ENCODE measurements at places on chromosomes 2 and 18.
A peak's percentile ranks its signal among the peaks of the same experiment; 100 is the strongest.

GRCh38 chr2:101124643-101125366, 26.4 kb downstream of the TBC1D8 start:
- no peak for DNase-seq

- DNase-seq, result no peak
Observed at GRCh38 chr18:77230645-77231044, 19.0 kb upstream of the GALR1 start.

DNA sequence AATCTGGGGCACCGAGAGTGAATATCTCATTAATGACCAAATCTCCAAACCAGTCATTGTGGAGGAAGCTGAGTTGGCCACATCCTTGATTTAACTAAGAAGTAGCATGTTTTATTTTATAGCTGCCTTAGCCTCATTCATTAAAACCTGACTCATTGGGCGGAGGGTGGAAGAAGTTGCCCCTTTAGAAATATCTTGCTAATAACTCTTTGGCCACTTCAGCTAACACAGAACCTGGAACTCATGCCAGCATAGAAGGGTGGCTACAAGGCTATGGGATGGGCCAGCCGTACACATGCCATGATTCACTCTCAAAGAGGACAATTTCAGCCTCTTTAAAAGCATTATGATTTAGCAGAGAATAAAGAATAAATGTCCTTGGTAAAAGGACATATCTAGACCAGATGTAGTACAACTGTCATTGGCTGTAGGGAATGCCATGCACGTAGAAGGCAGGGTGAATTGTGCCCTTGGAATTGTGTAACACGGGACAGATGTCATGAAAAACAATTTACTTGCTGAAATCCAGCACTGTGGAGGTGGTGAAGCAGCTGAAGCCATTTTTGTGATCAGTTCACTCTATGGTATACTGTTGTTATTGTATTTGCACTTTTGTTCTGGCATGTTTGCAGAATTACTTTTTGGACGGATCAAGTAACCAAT, 330.0 kb downstream of the PLCL1 start:
- no peak for DNase-seq

GRCh38 chr2:3628241-3628679, 29.7 kb upstream of the ALLC start:
- DNase-seq, result no peak

- no peak for DNase-seq
Observed at GRCh38 chr2:106127776-106128268, 66.3 kb downstream of the UXS1 start.

DNA sequence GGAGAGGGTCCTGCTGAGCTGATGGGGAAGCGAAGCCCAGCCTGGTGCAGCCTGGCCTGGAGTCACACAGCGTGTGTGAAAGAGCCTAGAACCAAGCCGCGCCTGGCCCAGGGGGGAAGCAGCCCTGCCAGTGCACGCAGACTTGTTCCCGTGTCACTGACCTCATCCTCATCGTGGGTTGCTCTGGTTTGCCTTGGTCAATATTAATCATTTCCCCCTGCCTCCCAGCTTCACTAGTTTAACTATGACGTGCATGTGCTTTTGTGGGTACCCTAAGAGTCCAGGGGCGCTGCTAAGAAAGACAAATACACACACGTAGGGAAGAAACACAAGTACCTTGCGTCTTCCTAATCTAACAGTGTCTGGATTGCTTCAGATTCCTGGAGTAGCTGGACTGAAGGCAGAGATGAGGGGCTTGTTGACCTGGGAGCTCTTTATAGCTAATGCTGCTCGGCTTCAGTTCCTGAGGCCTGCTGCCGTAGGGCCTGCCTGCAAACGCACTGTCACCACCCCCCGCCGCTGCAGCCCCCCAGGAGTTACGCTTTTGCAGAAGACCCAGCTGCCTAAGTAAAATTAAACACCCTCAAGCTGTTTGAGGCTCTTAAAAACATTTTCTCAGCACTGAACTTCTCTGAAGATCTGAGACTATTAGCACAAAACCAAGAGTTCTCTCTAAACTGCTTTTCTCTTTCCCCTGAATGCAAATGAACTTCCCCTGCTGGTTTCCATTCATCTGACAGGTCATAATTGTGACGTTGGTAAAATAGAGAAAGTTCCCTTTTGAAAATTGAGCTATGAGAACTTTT, 159.2 kb downstream of the FAM210A start:
- DNase-seq, result peak; percentile 25

DNA sequence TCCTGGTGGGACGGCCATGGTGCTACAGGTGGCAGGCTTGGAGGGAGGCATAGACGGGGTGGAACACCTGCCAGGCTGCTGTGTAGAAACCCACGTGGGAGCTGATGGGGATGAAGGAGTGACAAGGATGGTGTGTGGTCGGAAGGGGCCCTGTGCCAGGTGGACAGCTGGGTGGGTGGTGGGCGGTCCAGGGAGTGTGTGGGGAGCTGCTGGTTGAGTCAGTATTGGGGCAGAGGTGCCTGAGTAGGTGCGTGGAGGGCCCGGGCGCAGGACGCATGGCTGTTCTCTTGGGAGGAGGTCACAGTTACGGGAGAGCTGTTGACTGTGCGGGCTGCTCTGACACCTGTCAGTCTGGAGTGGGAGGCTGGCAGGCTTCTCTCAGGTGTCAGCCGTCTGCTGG, 12.6 kb upstream of the D2HGDH start:
- DNase-seq, result no peak

- no peak for DNase-seq
Observed at GRCh38 chr2:122070241-122070731, 314.8 kb downstream of the TSN start.

DNA sequence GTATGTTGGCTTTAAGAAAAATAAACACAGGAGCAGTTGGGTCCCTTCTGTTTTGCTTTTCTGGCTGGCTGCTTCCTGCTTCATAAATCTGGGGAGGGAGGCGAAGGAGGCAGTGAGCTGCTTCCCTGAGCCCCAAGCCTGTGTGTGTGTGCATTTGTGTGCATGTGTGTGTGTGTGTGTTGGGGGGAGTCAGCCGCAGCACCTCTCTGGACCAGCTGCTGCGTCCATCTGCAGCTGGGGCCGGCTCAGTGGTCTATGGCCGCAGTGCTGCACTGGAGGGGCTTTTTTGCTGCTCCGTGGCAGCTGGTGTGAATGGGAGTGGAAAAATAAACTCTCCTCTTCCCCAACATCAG, 192.3 kb downstream of the RNF144A start:
- no peak for DNase-seq

Data from CD4-positive, alpha-beta T cell treated with Interleukin-2 at 100 ng/mL for 4 hours (primary cell).